Urothelium cell line (cell line): ENCODE measurements at places on chromosomes 12 and 14.

DNA sequence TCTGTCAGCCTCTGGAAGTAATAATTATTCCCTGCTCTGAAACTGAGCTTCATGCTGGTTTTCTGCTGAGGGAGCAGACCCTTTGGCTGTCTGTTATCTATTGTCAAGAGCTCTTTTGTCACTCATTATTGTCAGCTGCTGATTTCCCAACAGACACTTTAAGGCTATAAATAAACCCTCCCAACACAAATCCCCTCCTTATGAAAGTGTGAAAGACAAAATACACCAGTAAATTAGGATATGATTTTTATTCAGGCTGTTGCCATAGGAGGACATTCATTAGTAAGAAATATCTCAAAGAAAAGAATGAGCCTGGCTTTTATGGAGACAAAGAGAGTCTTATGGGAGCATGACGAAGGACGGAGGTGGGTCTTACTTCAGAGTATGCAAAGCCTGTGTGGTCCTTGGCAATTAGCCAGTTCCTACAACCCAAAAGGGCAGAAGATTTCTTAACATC lies 180.8 kb downstream of the CRADD start:
- no peak for DNase-seq

- DNase-seq, result no peak
These were observed 299.3 kb downstream of the BCAT1 start for GRCh38 chr12:24649634-24650033.

DNA sequence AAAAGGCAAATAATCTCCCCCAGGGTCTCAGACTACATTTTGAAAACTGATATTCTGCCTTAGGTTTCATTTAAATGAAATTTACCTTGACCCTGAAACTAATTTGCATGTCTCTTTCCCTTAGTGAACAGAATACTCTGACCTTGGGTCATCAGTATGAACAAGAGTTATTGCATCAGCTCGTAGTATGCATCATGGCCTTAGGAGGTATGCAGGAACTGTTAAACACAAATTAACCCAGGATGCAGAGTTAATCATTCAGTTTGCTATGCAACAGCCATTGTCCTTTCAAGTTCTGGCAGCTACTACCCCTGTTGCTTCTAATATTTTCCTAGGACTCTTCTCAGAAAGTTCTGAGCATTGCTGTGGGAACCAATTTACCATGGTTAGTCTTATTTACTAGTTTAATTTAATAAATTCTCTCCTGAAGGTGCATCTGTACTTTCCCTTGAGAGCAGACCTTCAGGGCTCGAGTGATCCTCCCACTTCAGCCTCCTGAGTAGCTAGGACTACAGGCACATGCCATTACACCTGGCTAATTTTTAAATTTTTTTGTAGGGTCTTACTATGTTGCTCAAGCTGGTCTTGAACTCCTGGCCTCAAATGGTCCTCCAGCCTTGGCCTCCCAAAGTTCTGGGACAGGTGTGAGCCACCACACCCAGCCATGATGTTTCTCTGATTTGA lies 126.7 kb downstream of the TTC6 start:
- DNase-seq, result no peak

DNA sequence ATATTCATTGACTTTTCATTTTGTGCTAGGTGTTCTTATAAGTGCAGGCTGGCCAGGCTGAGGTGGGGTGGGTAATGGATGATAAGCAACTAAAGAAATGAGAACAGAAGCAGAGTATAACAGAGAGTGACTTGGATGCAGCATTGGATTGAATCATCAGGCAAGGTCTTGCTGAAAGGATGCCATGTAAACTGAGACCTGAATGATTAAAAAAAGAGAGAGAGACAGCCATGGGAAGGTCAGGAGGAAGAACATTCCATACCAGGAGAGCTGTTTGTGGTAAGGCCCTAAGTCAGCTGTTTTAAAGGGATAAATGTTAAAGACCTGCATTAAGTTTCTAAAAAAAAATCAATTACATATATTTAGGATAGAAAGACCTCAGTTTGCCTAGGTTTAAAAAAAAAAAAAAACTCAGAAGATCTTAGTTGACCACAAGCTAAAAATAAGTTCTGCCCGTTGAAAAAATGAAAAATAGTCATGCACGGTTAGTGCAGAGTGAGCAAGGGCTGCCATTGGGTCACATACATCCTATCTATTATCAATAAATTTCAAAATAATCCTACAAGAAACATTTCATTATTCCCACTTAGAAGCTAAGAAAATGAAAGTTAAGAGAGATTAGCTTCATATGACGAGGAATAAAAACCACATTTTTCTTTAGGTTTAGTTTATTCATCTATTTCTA lies 37.2 kb downstream of the IFNG start:
- DNase-seq, result no peak

- no peak for DNase-seq
These were observed 93.5 kb upstream of the PTPRB start for GRCh38 chr12:70730675-70731180.

DNA sequence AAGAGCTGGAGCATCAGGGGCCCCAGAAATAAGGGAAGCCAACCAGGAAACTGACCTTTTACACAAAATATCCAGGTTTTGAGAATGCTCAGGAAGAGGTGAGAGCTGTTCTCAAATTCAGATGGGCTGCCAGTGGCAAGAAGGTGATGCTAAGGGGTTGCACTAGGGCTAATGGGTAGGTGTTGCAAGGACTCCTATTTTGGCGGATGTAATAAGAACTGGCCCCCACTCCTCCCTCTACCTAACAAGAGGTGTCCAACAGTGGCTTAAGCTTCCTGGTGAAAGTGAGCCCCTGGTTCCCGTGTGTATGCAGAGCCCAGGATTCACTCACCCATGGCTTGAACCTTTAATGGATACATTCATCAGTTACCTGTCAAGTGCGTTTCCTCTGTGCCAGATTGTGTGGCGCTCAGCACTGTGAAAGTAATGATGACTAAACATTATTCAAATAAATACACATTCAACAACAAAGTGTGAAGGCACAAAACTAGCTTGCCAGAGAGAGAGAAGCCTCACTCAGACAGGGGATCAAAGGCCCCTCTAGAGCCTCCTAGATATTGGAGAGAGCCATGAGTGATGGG lies 705 bp upstream of the CHGA start:
- no peak for DNase-seq

GRCh38 chr14:104876251-104876699 lies 11.2 kb downstream of the CEP170B start:
- DNase-seq, result peak; percentile 46

GRCh38 chr12:24820872-24821271 lies 128.0 kb downstream of the BCAT1 start:
- DNase-seq, result no peak

GRCh38 chr12:34301251-34302130 lies 279.2 kb downstream of the ALG10 start:
- no peak for DNase-seq

DNA sequence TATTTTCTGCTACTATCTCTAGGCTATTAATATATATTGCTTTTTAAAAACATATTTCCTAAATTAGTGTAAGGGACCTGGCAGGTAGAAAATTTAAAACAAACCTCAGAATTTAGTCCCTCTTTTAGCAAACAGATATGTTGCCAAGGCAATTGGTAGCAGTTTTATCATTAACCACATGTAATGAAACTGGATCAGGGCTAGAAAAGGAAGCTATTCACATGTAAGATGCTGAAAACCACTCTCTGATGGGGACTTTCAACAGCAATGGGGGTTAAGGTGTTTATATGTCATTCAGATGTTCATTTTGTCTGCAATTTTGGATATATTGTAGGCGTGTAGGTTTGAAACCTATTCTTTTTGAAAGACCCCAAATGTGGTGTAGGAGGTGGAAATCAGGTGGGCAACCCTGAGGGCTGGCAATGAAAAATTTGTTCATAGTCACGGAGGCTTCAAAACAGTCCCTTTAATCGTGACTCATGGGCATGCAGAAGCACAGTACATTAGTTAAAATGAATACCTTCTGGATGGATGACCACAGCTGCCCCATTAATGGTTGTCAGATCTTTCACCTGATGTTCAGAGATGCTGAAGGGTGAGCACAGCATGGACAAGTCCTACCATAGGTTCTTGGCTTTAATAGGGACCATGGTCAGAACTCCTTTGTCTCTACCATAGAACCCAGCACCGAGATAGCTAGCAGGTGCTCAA lies 5.9 kb upstream of the PKP2 start:
- no peak for DNase-seq
